ENCODE measurements at places on chromosomes 12 and 14.

GRCh38 chr12:96570579-96570978 lies 81.2 kb downstream of the CFAP54 start:
- DNase-seq = no peak

- DNase-seq = no peak
Measured at GRCh38 chr12:90173499-90174197, 465.0 kb upstream of the ATP2B1 start.

GRCh38 chr12:49635656-49636055 lies 12.3 kb downstream of the PRPF40B start:
- DNase-seq = no peak

DNA sequence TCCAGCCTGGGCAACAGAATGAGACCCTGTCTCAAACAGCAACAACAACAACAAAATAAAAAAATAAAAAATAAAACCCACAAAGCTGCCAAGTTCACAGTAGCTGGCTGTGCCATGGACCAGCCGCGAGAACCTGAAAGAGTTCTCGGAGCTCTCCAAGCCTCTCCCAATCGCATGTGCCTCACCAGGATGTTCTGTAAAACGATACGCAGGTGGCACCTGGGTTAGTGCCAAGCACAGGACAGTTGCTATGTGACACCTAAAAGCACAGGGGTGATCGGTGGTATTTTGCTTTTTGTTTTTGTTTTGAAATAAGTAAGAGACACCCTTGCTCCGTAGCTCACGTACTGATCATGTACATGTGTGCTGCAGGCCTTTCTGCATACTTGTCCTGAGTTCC lies 52.4 kb downstream of the RFLNA start:
- no peak for DNase-seq

DNA sequence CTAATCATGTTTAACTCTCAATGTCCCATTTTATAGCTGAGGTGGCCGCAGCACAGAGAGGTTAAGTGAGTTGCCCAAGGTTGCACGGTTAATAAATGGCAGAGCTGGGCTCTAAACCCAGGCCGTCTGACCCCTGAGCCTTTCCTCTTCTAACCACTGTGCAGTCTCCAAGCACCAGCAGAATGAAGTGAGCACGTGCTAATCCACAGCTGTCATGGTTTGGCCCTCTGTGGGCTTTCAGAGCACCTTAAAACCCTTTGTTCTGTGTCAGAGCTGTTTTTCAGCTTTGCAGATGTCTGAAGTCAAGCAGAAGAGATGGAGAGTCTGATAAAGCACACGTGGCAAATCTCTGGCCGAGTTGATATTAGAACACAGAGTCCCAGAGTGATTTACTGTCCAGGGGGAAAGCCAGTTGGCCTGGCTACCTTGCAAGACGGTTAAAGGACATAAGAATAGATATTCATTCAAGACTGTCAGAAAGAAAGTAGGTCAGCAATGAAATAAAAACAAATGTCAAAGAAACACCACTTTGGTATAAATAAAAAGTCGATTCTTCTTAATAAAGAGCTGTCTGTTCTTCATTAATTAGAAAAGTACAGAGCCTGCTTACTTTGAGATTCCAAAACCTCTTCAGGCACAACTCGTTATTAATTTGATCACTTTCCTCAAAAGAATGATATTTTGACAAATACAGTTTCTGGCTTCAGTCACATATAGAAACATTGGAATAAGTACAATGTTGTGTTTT lies 107.3 kb downstream of the CRADD start:
- no peak for DNase-seq

DNA sequence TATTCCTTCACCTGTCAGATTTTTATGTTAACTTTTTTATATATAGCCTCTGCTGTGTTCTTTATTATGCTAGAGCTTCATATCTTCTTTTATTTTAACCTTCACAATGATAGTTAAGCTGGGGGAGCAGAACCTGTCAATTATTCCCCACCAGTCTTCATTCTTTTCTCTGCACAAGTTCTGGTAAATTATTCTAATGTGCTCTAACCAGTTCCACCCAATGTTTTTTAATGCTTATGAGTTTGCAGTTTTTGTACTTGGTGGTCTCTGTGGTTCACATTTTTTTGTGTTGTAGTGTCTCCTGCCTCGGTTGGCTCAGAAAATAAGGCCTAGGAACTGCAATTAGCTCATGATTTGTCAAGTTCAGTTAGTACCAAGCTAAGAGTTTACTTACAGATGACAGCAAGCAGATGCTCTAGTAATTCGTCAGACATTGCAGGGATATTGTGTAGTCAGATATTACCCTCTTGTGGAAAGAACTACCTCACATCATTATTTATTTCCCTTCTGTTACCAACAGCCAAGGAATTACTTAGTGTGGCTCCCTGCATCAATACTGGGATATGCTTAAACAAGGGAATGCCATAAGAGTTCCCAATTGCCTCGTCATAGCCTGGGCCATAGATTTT lies 14.5 kb downstream of the DYRK2 start:
- no peak for DNase-seq

GRCh38 chr12:51897181-51897580 lies 9.3 kb downstream of the ANKRD33 start:
- DNase-seq = no peak

GRCh38 chr12:98903875-98904274 lies 258.8 kb downstream of the APAF1 start:
- no peak for DNase-seq

GRCh38 chr14:105456736-105457617 lies 17.6 kb upstream of the CRIP2 start:
- DNase-seq = no peak

Data from CD4-positive, alpha-beta T cell treated with Interleukin-6 at 100 ng/mL for 8 hours (primary cell).